ENCODE measurements at places on chromosomes 13 and 19.

GRCh38 chr13:50353651-50354415 lies 338.6 kb downstream of the KCNRG start:
- no peak for DNase-seq

DNA sequence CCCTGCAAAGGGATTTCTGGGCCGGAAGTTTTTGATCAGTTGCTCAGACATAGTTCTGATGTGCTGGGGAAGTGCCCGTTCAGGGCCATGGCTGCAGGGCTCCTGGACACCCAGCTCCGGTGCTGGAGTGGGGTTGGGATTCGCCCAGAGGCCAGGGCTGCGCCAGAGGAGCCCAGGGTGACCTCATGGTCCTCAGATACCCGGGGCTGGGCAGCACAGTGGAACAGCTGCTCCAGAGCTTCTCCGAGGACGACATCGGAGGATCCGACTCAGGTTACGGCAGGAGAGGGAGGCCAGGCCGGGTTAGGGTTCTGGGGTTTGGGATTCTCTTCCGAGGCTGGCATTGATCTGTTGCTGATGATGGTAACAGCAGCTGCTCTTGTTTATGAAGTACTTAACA lies 20.9 kb downstream of the CARM1 start:
- DNase-seq = no peak

GRCh38 chr13:70841240-70842061 lies 733.2 kb upstream of the KLHL1 start:
- DNase-seq = no peak

DNA sequence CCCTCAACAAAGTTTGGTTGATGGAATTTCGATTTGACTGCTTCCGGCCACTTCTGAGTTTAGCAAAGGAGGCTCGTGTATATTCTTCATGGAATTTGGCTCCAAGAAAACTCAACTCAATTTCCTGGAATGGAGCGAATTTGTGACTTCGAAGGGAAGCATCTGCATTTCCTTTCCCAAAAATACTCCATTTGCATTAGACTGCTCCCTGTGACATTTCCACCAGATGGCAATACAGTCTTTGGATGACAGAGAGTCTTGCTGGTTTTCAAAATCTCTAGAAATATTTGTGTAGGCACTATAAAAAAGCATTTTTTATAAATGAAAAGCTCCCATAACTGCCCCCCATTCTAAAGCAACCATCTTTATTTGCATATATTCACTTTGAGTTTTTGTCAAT lies 4.1 kb downstream of the C1QTNF9 start:
- no peak for DNase-seq

DNA sequence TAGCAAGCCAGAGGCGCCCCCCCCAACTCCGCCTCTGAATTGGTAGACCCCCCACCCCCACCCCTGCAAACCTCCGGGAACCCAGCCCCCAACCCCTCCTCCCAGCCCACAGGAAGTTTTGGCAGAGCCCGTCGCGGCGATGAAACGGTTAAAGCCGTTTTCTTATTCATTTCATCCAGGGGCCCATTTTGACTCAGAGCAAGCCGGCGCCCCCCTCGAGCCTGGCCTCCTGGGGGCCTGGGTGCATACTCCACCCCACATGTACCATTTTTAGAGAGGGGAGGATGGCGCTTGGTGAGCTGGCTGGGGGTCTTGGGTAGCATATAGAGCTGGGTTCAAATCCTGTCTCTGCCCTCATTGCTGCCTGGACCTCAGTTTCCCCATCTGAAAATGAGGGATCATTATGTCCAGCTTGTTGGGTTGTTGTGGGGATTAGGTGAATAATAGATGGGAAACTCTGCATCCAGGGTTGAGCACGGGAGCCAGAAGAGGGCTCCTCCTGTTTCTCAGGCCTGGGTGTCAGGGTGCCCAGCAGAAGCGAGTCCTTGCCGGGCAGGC lies 7.9 kb upstream of the JUNB start:
- DNase-seq = no peak

- no peak for DNase-seq
These were observed 89.4 kb downstream of the DPF1 start for GRCh38 chr19:38134540-38135149.

GRCh38 chr19:50434525-50434924 lies 1.8 kb downstream of the MYBPC2 start:
- no peak for DNase-seq

- DNase-seq = no peak
These were observed 2.3 kb upstream of the REX1BD start for GRCh38 chr19:18586306-18586705.

GRCh38 chr19:35458731-35459391 lies 10.8 kb downstream of the FFAR2 start:
- no peak for DNase-seq

GRCh38 chr19:33231511-33231910 lies 5.9 kb upstream of the SLC7A10 start:
- no peak for DNase-seq

DNA sequence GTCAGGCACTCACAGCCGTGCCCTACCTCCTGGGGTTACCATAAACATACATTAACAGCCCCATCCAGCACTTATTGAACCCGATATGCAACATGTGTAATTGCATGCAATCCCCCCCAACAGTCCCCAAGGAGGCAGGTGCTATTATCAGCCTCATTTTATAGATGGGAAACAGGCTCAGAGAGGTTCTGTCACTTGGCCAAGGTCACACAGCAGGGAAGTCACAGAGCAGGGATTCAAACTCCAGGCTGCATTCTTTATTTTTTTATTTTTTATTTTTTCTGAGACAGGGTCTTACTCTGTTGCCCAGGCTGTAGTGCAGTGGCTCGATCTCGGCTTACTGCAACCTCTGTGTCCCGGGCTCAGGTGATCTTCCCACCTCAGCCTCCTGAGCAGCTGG lies 38.4 kb upstream of the TNFAIP8L1 start:
- DNase-seq = no peak

DNA sequence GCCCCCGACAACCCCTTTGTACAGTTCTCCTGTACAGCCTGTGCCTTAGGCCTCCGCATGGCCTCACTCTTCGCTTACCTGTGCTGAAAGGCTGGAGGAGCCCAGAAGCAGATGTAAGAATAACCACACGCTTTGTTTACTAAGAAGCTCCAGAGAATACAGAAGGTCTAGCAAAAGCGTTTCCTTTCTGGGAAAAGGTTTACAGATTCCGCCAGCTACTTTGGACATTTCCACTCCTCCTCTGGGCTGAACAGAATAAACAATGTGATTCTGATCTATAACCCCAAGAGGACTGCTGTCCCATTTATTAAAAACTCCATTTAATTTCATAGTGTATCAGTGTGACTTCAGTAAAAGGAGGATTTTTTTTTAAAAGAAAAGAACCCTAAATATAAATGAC lies 339.2 kb downstream of the DNAJC15 start:
- DNase-seq = no peak

- no peak for DNase-seq
These were observed 8.5 kb upstream of the XPO4 start for GRCh38 chr13:20911037-20911436.

- DNase-seq = no peak
These were observed 10.2 kb upstream of the SUPT20H start for GRCh38 chr13:37069597-37070103.

GRCh38 chr13:37934339-37935191 lies 65.0 kb upstream of the TRPC4 start:
- no peak for DNase-seq

- no peak for DNase-seq
These were observed 12.4 kb downstream of the GRIN2D start for GRCh38 chr19:48405850-48406249.

DNA sequence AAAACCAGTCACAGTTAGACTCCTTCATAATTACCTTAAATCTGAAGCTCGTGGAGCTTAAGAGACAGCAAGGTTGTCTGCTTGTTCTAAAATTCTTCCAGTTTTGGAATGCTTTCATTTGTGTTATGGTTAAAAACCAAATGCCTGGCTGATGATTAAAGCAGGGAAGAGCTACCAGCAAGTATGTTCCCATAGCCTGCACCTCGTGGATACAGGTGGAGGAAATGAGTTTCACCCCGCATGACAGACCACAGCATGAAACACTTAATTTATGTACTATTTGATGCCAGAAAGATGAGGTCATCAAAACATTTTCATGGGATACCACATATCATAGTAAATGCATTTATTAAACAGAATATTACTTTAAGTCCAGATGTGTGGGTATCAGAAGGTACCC lies 416 bp upstream of the DOCK9 start:
- no peak for DNase-seq

DNA sequence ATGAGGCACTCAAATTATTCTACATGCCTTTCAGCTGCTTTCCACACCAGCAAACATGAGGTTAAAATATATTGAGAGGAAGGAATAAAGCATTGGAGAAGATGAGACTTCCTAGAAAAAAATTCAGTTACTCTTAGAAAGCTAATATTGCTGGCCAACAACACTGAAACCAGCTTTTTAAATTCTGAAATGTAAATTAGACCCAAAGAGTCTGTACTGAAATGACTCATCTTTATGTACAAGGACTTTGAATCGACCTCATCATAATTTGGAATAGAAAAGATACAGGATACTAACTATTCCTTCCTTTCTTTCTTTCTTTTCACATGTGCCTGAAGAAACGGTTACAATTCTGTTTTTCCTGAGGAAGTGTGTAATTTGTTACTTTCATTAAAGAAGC lies 6.5 kb upstream of the HSPH1 start:
- DNase-seq = no peak

- DNase-seq = no peak
These were observed 780.1 kb downstream of the SLITRK6 start for GRCh38 chr13:85019121-85019520.

DNA sequence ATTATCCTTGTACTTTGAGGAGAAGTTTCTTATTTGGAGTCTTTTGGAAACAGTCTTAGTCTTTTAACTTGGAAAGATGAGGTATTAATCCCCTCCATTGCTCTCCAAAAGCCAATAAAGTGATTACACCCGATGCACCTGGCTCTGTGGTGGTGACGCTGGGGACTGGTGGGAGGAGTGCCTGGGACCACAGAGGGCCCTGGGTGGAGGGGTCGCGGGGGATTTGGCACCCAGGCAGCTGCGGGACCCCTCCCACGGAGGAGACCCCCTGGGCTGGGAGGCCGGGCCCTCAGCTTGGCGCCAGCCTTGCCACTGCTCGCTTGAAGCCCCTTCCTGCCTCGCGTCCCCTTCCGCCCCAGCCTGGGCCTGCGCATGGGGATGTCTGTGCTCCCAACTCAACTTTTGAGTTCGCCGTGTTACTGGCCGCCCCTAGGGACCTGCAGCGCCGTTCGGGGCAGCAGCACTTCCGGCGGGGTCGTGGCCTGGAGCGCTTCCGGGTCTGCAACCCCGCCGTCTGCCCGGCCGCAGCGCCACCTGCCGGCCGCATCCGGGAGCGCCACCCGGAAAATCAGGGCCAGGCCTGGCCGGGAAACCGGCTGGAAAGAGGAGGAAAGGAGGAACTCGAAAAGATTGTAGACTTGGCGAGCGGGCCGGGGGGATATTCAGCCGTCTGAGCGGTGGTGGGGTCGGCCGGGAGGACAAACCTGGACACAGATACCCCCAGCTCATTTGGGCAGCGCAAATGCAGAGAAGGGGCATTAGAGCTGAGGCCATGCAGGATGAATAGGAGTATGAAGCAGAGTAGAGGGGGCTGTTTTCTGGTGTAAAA lies 8.4 kb downstream of the PEAK3 start:
- peak; percentile 47 for DNase-seq

DNA sequence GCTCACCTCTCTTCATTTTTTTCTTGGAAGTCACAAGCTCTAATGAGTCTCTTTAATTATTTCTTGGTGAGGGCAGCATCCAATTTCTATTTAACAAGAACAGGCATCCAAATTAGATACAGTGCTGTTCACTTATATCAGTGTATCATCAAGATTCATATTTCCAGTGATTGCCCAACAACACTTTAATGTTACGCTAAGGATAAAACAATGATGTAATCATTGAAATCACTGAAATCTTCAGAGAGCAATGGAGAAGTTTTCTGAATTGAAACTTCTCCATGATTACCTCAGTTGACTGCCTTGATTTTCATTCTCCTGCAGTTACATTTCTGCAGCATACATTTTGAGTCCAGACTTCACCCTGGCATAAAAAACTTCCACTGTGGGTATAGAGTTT lies 17.1 kb upstream of the LRCH1 start:
- no peak for DNase-seq

DNA sequence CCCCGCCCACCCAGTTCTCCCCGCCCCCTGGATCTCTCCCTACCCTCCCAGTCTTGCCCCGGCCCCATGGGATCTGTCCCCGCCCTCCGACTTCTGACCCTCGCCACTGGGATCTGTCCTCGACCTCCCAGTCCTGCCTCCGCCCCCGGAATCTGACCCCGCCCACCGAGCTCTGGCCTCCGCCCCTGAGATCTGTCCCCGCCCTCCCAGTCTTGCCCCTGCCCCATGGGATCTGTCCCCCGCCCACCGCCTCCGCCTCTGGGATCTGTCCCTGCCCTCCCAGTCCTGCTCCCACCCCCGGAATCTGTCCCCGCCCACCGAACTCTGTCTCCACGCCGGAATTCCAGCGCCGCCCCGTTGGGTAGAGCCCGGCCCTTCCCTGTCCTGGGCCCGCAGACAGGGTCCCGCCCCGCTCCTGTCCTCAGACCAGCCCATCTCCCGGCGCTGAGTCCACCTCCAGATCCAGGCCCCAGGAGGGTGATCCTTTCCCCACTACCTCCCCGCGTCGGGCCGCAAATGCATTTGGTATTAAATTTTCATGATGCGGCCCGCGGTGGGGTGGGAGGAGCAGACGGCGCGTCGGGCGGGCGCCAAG lies 1.5 kb upstream of the SLC17A7 start:
- DNase-seq = peak; percentile 45

GRCh38 chr13:97434397-97435201 lies 630 bp downstream of the RAP2A start:
- DNase-seq = peak; percentile 39

DNA sequence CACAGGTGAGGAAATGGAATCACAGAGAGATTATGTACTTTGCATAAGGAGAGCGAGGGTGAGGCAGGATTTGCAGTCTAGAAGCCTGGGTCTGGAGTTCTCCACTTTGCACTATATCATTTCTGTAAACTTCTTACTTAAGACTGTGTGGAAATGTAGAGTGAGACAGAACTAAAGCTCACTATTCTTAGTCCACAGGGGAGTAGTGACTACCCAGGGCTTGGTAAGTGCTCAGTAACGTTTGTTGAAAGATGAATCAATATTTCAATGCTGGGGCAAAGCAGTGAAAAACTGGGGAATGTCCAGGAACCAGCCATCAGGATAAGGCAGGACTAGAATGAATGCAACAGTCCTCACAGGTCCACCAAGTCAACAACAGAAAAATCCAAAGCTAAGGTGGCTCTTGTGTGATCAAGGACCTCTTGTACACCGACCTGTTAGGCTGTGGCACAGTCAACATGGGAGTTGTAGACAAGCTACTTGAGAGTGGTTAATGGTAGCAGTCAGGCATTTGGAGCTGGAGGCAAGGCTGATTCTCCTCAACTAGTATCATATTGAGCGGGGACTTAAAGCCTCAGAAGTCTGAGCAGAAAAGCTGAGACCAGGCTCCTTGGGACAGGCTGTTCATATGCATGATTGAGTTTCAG lies 929 bp upstream of the TNFSF13B start:
- no peak for DNase-seq

GRCh38 chr13:113863524-113864272 lies at the start of gene GAS6:
Gene GAS6 (minus strand): TSS chr13:113864076. CDS start chr13:113863920, 156 bp downstream.
- peak; percentile 23 for DNase-seq
